ENCODE measurements at places on chromosomes 6 and 20. TPM values are rescaled to one million over a fixed set of nuclear protein-coding genes. Genes with fewer than 3 reads are reported as not detected.

Gene RFX6
- not detected for total RNA-seq

- peaks cover 24% of the 10 kb centered on the region for H3K4me1 ChIP-seq
- DNase-seq: peak; percentile 21
- no peaks in the 10 kb centered on the region for H3K36me3 ChIP-seq
- H3K4me3 ChIP-seq: no peak overlapping the region
- no peaks in the 10 kb centered on the region for H3K27me3 ChIP-seq
These were observed 29.7 kb downstream of the ATXN1 start for GRCh38 chr6:16731478-16732051.

Gene SLC35D3
- not detected for total RNA-seq

GRCh38 chr6:34547701-34548644 is 8.2 kb downstream of the SPDEF start:
- no peaks in the 10 kb centered on the region for H3K36me3 ChIP-seq
- no peaks in the 10 kb centered on the region for H3K27me3 ChIP-seq
- no peak overlapping the region for H3K27ac ChIP-seq
- peaks cover 6% of the 10 kb centered on the region for H3K4me1 ChIP-seq

DNA sequence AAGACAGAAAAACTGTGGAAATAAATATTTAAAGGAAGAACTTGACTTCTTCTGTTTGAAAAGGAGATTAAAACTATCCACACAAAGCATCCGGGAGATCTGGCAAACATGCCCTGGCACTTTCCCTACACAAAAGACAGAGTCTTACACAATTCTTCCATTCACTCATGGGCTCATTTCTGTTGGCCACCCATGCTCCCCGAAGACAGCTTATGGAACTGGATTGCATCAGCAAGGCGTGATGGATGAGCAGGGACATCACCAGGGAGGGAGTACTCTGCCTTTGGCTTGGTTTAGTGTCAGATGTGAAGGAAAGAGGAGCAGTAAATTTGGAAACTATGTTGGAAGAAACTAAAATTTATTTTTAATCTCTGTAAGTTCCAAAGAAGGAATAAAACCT is 379.3 kb downstream of the CD109 start:
- H3K27ac ChIP-seq: no peak overlapping the region
- DNase-seq: no peak
- H3K4me1 ChIP-seq: no peaks in the 10 kb centered on the region

DNA sequence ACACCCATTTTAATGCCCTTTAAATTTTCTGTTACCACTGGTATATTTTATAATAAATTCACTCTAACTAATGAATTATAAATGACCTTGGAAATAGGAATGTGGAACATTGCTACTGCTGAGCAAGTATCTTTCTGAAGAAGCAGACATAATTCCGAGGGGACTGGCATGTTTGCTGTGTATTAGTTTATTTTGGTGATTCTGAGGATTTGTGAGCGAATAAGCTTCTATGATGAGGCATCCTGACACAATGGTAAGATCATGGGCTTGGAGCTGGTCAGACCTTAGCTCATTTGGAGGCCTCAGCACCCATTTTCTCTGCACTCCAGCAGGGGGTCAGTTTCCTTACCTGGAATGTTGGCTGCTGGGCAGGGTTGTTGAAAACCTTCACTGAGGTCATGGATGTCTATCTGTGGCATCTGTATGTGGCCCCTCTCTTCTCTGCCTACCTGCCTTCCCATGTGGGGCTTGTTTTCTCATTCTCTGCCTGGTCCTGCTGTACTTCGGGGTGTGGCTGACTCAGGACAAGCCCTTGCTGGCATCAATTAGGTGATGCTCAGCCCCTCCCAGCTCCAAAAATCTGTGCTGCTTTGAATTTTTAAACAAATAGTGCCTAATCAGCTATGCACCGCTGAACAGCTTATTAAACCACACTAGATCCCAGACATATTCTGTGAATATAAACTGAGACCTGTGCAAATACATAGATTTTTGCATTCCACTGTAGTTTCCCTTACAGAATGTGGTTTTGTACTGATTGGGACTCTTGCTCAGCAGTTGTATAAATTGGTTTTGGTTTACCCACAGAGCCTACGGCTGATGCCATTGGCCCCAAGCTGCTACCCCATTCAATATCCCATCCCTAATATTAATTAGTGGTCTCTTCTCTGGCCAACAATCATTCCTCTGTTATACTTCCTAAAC is 10.7 kb downstream of the ARID1B start:
- no peak for DNase-seq
- no peak overlapping the region for H3K4me3 ChIP-seq
- H3K27me3 ChIP-seq: no peaks in the 10 kb centered on the region
- H3K4me1 ChIP-seq: peaks cover 17% of the 10 kb centered on the region
- no peak overlapping the region for H3K27ac ChIP-seq

All from endothelial cell of umbilical vein (primary cell).